ENCODE measurements at places on chromosomes 13 and 19.

DNA sequence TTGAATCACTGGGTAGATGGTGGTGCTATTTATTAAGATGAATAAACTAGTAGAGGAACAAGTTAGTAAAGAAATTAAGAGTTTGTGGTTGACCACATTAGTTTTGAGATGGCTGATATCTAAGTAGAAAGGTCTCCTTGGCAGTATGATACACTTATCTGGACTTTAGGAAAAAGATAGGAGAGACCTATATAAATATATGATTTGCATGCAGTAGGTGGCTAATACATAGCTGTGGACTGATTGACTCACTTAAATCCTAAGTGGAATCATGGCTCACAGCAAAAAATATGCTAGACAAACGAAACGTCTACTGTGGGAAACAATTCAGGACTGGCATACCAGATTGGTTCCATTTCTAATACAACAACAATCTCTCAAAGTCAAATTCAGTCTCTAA lies 92.0 kb downstream of the CAB39L start:
- DNase-seq = no peak
- no peaks in the 10 kb centered on the region for H3K36me3 ChIP-seq
- H3K4me3 ChIP-seq = no peak overlapping the region

DNA sequence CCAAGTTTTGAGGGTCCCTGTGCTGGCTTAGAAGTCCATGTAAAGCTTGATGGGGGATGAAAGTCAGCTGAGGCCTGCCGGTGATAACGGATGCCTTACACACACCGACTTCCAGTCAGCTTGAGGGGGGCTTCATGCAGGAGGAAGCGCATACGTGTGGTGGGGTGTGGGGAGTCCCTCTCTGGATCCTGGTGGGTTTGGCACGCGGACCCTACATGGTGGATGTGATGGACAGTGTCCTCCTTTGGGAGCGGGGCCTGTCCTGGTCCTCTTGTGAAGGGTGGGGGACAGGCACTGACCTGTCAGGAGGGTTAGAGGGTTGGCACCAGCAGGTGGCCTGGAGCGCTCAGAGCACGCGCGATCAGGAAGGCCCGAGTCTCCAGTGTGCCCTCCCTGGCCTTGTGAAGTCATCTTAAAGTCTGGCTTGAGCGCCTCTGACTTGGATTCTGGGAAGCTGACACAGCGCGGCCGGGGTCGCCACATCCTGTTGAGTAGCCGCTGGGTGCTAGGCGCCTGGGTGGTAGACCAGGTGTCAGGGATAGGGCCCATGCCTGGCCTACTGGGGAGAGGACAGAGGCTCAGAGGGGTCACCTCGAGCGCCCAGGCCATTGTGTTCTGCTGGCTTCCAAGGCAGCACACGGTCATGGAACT lies 2.9 kb downstream of the DAZAP1 start:
- H3K27me3 ChIP-seq = no peaks in the 10 kb centered on the region
- H3K27ac ChIP-seq = peak overlapping the region; percentile 93
- peaks cover 58% of the 10 kb centered on the region for H3K4me1 ChIP-seq
- H3K36me3 ChIP-seq = peaks cover 2% of the 10 kb centered on the region
- peak; percentile 53 for DNase-seq

- peak overlapping the region; percentile 94 for H3K27ac ChIP-seq
- no peaks in the 10 kb centered on the region for H3K27me3 ChIP-seq
Observed at GRCh38 chr19:47107202-47107952, 6.2 kb downstream of the ZC3H4 start.

DNA sequence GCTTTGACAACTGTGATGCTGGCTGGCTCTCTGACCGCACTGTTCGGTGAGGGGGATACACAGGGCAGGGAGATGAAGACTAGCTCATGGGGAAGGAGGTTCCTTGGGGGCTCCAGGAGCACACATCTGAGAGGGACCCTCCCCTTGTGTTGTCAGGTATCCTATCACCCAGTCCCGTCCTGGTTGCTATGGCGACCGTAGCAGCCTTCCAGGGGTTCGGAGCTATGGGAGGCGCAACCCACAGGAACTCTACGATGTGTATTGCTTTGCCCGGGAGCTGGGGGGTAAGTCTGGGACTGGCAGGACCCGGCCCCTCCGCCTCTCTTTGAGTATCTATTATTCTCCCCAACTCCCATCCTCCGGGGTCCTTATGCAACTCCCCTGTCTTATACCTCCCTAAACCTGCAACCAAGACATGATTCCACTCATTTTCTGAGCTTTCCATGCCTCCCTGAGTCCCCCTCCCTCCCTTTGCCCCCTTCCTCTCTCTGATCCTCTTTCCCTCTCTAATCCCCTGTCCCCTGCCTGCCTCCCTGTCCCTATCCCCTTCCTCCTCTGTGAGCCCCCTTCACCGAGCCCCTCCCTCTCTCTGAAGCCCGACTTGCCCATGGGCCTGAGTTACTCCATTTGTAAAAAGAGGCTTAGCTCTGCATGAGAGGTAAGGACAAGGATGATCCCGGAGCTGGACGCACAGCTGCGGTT lies 12.5 kb downstream of the NCAN start:
- no peak overlapping the region for H3K27ac ChIP-seq
- peaks cover 6% of the 10 kb centered on the region for H3K4me1 ChIP-seq
- no peaks in the 10 kb centered on the region for H3K36me3 ChIP-seq
- H3K27me3 ChIP-seq = peaks cover 17% of the 10 kb centered on the region
- DNase-seq = no peak
- H3K4me3 ChIP-seq = peak overlapping the region; percentile 63

DNA sequence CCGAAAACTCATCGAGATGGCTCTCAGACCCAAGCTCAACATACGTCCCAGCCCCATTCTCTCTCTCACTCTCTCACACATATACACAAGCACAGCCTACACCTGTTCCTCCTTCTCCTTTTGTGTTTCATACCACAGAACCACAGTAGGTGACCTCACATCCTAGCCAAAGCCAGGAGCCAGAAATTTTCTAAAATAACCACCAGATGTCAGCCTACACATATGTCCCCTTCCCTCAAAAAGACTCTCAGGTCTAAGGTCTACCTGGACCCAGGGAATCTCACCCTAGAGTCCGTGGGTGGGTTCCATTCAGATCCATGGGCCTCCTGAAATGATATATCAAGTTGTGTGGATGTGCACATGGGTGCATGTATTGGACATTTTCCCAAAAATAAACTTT lies 104.2 kb upstream of the IPO5 start:
- H3K27ac ChIP-seq = no peak overlapping the region
- H3K4me1 ChIP-seq = peaks cover 5% of the 10 kb centered on the region
- no peaks in the 10 kb centered on the region for H3K36me3 ChIP-seq
- H3K27me3 ChIP-seq = peaks cover 27% of the 10 kb centered on the region

Measured in activated T-cell treated with anti-CD3 and anti-CD28 coated beads, Interleukin-2, amount 50 U/mL, for 72 hours (primary cell).